ENCODE measurements at places on chromosomes 12 and 14. TPM values are rescaled to one million over a fixed set of nuclear protein-coding genes. Genes with fewer than 3 reads are reported as not detected.

CYP27B1 gene
- polyA plus RNA-seq: 0.55 TPM

DNA sequence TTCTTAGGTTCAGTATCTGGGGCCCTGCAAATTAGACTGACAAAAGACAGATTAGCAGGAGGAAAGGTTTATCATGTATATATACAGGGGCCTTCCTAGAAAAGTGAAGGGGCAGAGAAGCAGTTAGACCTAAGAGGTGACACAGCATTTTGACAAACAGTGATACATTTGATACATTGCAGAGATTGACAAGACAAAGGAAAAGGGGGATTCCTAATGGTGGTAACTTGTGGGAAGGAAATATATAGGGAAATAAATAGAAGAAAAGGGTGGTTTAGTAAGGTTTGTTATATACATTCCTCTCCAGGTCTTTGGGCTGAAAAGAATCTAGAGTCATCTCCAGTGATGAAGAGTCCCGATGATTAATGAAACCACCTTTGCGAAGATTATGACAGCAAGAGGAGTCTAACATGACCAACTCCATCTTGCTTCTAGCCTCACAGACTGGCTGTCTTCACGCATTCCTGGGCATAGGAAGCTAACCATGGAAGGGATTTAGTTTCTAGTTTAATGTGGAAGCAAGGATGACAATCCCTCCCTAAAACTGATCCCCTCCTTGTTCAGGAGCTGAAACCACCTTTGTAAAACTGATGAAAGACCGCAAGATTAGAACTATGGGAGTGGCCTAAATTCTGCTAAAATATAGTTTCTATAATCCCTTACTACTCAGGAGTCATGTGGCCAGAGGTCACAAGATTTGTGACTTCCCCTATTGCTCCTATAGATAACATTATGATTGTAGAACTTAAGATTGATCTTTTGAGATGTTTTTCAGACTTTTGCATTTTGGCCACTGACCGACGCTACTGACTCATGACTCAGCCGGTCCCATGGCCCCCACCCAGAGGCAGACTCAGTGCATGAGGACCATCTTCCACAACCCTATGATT lies 31.1 kb upstream of the CPM start:
- no peak overlapping the region for H3K4me3 ChIP-seq
- no peak overlapping the region for H3K27ac ChIP-seq
- H3K36me3 ChIP-seq: no peaks in the 10 kb centered on the region
- no peaks in the 10 kb centered on the region for H3K27me3 ChIP-seq
- no peaks in the 10 kb centered on the region for H3K4me1 ChIP-seq

KRT1 gene
- polyA plus RNA-seq: 25.5 TPM

LMBR1L gene
- polyA plus RNA-seq: 35.9 TPM

DNA sequence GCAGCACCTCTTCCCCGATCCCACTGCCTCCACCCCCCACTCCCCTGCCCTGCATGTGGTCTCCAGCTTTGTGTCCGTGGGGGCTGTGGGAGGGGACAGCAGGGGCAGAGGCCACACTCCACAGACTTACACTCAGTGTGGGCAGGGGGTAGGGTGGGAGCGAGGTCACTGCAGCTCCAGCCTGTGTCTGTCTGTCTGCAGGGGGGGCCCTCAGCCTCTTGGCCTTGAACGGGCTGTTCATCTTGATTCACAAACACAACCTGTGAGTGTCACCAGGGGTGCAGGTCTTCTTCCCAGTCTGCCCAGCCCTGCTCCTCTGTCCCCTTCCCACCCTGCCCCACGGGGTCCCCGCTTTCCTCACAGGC lies 6.5 kb downstream of the NOC4L start:
- H3K36me3 ChIP-seq: peaks cover 3% of the 10 kb centered on the region
- no peaks in the 10 kb centered on the region for H3K27me3 ChIP-seq
- no peak overlapping the region for H3K27ac ChIP-seq
- H3K4me3 ChIP-seq: no peak overlapping the region
- peaks cover 12% of the 10 kb centered on the region for H3K4me1 ChIP-seq

DNA sequence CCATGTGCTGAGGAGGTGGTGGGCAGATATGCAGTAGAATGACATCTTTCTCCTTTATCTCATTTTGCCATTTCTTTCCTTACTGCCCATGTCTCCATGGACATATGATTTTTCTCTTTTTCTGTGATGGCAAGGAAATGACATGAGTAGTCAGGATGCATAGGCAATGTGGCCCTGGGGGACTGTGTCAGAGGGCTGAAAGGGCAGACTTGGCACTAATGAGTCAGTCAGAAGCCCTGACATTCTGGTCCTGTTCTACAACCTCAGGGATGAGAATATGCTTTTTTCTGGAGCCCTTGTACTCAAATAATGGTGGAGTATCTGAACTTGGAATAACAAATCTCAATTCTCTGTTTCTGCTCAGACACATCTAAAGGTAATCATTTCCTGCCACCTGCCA lies 167.8 kb downstream of the TMEM117 start:
- H3K27me3 ChIP-seq: no peaks in the 10 kb centered on the region
- no peak overlapping the region for H3K4me3 ChIP-seq
- no peak overlapping the region for H3K27ac ChIP-seq

GRCh38 chr12:80559766-80560165 lies 115.7 kb downstream of the PTPRQ start:
- H3K27ac ChIP-seq: no peak overlapping the region
- DNase-seq: no peak
- H3K27me3 ChIP-seq: no peaks in the 10 kb centered on the region
- H3K4me1 ChIP-seq: no peaks in the 10 kb centered on the region

UBR7 gene
- 47.8 TPM for polyA plus RNA-seq

DNA sequence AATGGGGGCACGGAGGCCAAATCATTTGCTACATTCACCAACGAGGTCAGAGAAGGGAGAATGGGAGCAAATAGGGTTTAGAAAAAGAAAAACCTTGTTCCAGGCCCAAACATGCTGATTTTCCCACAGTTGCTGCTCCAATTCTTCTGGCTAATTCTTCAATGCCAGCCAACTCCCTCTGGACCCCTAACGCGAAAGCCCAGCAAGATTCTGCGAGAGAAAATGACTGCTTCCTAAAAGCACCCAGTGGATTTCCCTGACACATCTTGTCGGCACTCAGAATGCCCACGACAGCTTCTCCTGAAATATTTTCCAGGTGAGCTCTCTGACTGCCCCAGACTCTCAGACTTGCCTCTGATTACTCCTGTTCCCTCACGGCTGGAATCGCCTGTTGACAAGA lies 689.4 kb downstream of the MED13L start:
- no peaks in the 10 kb centered on the region for H3K4me1 ChIP-seq
- H3K4me3 ChIP-seq: no peak overlapping the region
- no peaks in the 10 kb centered on the region for H3K36me3 ChIP-seq
- H3K27me3 ChIP-seq: no peaks in the 10 kb centered on the region
- no peak overlapping the region for H3K27ac ChIP-seq
- no peak for DNase-seq

DNA sequence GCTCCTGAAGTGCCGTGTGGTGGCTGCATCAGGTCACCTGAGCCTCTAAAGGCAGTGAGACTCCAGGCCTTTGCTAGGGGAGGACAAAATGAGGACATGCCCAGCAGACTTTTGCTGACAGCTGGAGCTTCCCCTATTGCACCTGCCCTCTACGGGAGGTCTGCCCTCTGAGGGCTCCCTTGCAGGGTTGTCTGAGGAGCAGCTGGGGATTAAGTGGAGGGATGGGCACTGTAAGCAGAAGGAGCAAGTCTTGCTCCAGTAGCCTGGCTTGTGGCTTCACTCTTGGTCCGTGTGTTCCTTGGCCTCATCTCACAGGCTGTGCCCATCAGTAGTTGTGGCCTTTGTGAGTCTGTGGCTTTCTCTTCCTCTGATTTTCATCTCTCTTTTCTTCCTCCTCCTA lies 66.9 kb upstream of the NRXN3 start:
- H3K36me3 ChIP-seq: no peaks in the 10 kb centered on the region
- H3K4me1 ChIP-seq: no peaks in the 10 kb centered on the region
- DNase-seq: no peak
- H3K4me3 ChIP-seq: no peak overlapping the region
- no peak overlapping the region for H3K27ac ChIP-seq
- H3K27me3 ChIP-seq: no peaks in the 10 kb centered on the region

DNA sequence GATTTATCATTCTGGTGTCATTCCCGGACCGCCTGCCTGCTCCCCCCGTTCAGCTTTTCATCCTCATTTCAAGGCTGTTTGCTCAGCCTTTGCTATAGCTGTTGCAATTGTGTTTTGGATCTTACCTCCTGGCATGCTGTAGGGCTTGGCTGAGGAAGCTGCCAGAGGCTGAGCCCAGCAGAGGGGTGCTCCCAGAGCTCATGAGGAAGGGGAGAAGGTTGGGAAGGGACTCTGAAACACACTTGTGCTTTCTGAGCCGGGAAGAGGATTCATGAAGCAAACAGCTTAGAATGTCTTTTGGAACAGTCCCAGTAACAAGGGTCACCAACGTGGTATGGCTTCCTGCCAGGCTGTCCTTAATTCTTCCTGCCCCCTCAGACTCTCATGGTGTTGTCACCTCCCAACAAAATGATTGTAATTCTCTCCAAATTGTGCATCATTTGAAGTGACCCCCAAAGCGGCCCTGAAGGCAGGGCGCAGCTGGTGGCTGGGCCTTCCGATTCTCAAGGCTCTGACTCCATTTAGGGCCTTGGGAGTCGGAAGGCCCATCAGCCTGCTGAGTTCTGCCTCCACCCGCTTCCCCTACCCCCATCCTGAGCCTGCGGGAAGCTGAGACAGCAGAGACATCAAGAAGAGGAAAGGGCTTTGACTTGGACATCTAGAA lies 111.9 kb upstream of the ARHGAP5 start:
- H3K36me3 ChIP-seq: no peaks in the 10 kb centered on the region
- no peak overlapping the region for H3K27ac ChIP-seq
- no peak overlapping the region for H3K4me3 ChIP-seq

DNA sequence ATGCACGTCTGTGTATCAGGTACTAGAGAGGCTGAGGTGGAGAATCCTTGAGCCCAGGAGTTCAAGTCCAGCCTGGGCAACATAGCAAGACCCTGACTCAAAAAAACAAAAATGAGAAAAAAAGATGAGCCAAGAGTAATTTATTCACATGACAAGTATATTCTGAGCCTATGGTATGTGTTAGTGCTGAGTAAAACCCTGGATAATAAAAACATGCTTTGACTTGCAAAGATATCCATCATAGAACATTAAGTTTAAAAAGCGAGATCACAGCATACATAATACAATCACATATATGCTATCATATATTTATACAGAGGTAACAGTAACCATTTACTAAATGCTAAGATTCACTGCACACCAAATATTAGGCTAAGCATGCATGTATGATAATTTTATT lies 23.9 kb upstream of the SLC10A1 start:
- H3K27ac ChIP-seq: no peak overlapping the region
- no peaks in the 10 kb centered on the region for H3K4me1 ChIP-seq
- no peak for DNase-seq
- H3K4me3 ChIP-seq: no peak overlapping the region
- H3K27me3 ChIP-seq: no peaks in the 10 kb centered on the region

DIO2 gene
- not detected for polyA plus RNA-seq

- no peak overlapping the region for H3K4me3 ChIP-seq
- no peak for DNase-seq
- H3K27ac ChIP-seq: no peak overlapping the region
- no peaks in the 10 kb centered on the region for H3K27me3 ChIP-seq
- peaks cover 6% of the 10 kb centered on the region for H3K4me1 ChIP-seq
- H3K36me3 ChIP-seq: peaks cover 94% of the 10 kb centered on the region
These were observed 15.2 kb downstream of the PCBP2 start for GRCh38 chr12:53467082-53467481.

DNA sequence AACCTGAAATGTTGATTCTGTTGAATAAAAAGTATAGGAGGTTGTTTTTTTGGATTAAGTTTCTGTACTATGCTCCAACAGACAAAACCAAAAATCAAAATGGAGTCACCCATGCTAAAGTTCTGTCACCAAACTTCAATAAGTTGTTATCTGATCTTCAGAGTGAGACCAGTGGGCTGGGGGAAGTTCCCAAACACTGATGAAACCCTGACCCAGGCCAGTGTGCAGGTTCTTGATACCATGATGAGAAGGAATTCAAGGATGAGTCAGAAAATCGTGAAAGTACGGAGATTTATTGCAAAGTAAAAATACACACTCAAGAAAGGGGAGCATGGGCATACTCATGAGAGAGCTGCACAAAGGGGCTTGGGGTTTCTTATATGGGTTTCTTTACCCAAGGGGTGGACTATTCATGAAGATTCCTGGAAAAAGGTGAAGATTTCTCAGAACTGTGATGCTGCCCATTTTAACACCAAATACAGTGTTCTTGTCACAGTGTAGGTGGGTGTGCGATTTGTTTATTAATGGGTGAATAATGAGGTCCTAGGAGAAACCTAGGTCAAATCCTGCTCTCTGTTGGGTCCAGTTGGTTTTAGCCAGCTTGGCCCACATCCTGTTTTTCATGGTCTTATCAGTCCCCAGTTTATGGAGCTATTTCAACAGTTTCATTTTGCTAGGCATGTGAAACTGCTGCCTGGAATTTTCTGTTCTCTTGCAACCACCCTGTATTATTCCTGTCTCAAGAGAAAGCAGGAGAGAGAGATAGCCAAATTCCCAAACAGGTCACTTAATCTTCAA lies 27.5 kb upstream of the DENND5B start:
- no peaks in the 10 kb centered on the region for H3K27me3 ChIP-seq

GRCh38 chr12:13417516-13417915 lies 221.0 kb downstream of the EMP1 start:
- H3K36me3 ChIP-seq: no peaks in the 10 kb centered on the region
- H3K27me3 ChIP-seq: no peaks in the 10 kb centered on the region
- no peaks in the 10 kb centered on the region for H3K4me1 ChIP-seq
- H3K4me3 ChIP-seq: no peak overlapping the region
- H3K27ac ChIP-seq: no peak overlapping the region
- DNase-seq: no peak

SRSF9 gene
- 235 TPM for polyA plus RNA-seq

DNA sequence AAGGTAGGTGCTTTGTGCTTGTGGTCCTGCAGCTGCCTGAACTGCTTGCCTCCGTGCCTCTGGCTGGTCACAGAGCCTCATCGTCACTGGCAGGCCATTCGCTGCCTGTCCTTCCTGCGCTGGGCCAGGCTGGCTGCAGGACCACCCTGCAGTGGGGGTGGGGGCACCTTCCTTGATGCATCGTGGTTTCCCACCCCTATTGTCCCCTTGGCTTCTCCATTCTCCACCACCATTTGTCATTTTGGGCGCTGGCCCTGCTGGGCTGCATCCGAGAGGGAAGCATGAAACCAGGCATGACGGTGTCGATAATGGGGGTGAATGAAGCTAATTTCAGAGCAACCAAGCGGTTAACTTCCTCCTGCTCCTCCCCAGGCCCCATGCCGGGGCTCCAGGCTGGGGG lies 127.7 kb downstream of the NRXN3 start:
- H3K27me3 ChIP-seq: no peaks in the 10 kb centered on the region
- H3K36me3 ChIP-seq: no peaks in the 10 kb centered on the region
- no peaks in the 10 kb centered on the region for H3K4me1 ChIP-seq
- DNase-seq: no peak
- H3K27ac ChIP-seq: no peak overlapping the region

GRCh38 chr14:38297681-38298080 lies 41.8 kb upstream of the CLEC14A start:
- H3K4me3 ChIP-seq: no peak overlapping the region
- H3K36me3 ChIP-seq: no peaks in the 10 kb centered on the region
- H3K27me3 ChIP-seq: no peaks in the 10 kb centered on the region
- no peak overlapping the region for H3K27ac ChIP-seq

LRRK2 gene
- polyA plus RNA-seq: 0.10 TPM

CLEC4A gene
- 0.69 TPM for polyA plus RNA-seq

A2M gene
- polyA plus RNA-seq: 3.2 TPM

- H3K27ac ChIP-seq: no peak overlapping the region
- H3K4me1 ChIP-seq: no peaks in the 10 kb centered on the region
- H3K27me3 ChIP-seq: no peaks in the 10 kb centered on the region
- no peak for DNase-seq
These were observed 55.5 kb downstream of the ANO2 start for GRCh38 chr12:5889381-5890047.

TAS2R50 gene
- polyA plus RNA-seq: not detected

GRCh38 chr12:11055306-11055705 lies 6.8 kb downstream of the TAS2R46 start:
- no peaks in the 10 kb centered on the region for H3K27me3 ChIP-seq
- H3K27ac ChIP-seq: no peak overlapping the region
- no peak overlapping the region for H3K4me3 ChIP-seq
- H3K36me3 ChIP-seq: no peaks in the 10 kb centered on the region
- no peak for DNase-seq

All from CD4-positive, alpha-beta memory T cell (primary cell).